ENCODE measurements at places on chromosomes 11 and 22.

- peak; percentile 78 for DNase-seq
Observed at GRCh38 chr22:19723232-19723982, at the start of gene GP1BB. Gene GP1BB (plus strand): TSS chr22:19723539. CDS start chr22:19723570, 31 bp downstream.

- peak; percentile 42 for DNase-seq
Observed at GRCh38 chr11:72352859-72353551, 81.3 kb downstream of the CLPB start.

GRCh38 chr11:10638316-10638925 is 55.1 kb downstream of the IRAG1 start:
- DNase-seq: no peak

GRCh38 chr22:35288116-35288515 is 11.6 kb upstream of the TOM1 start:
- no peak for DNase-seq

DNA sequence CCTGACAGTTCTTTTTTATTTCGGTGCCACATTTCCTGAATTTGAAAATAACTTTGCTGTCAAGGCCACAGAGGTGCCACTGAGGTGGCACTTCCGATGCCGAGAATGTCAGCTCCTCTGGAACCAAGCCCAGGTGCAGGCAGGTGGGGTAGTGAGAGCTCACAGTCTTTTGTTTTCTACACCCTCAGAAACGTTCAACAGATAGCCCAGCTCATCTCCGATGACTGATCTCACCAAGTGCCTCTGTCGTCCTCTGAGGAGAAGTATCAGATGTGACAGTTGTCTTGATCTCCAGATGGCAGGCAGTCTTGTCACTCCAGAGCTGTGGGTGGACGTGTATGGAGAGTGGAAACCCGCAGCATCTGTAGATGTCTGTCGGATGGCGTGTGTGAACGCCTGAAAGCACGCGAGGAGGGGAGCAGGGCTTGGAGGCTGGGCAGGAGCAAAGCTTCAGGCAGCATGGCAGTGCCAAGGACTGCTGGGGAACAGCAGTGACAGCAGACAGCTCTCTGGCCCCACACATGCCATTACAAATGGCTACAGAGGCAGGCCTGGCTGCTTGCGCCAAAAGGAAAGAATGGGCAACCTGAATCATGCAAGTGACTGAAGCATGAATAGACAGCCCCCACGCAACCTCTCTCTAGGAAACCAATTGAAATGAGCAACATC is 877.0 kb downstream of the OPCML start:
- no peak for DNase-seq

- no peak for DNase-seq
Observed at GRCh38 chr11:76625472-76626186, 44.9 kb downstream of the LRRC32 start.

GRCh38 chr22:39508393-39508792 is 6.3 kb downstream of the MIEF1 start:
- DNase-seq: no peak

DNA sequence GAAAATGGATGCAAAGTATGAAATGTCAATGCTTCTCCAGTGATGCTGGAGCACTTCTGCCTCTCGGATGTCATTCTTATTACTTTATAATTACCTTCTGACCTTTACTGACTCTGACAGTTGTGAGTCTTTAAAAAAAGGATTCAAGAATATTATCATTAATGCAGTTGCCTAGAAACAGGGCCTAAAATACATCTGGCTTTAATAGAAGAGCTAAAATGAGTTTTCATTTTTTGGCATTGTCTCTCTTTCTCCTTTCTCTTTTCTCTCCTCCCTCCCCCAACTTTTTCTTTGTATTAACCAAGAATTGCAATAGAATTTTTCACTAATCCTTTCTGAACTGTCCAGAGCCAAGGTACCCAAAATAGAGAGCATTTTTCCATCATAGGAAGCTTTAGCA is 45.9 kb downstream of the FDX1 start:
- DNase-seq: no peak

DNA sequence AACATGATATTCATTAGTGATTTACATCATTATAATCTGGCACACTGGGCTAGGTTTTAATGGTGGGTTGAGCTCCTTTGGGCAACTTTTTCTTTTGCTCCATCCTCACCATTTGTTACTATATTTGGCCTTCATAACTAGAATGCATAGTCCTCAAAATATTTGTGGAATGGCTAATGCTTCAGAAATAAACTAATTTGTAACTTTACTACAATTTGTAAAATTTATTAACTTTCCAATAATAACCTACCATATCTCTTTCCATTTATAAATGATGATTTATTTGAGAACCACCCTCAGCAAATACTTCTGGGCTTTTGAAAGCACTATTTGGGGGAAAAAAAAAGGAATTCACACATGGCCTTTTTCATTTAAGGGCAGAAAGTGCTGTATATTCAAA is 79.7 kb downstream of the LARGE2 start:
- no peak for DNase-seq

- peak; percentile 83 for DNase-seq
Observed at GRCh38 chr22:25048659-25049647, 96.4 kb downstream of the KIAA1671 start.

DNA sequence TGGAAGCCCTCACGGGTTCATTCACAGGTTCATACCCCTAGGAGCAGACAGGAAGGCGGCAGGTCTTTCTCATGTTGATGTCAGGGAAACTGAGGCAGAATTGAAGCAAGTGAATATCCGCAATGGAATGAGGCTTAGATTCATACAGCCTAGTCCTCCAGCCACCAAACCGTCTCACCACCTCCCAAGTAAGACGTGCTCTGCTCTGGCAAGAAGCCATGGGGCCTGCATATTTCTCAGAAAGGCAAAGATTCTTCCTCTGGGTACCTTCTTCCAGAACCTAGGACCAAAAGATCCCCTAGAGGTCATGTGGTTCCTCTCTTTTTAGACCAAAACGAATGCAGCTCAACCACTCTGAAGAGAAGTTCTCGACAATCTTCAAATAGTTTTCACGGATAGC is 1.7 kb downstream of the AP1B1 start:
- no peak for DNase-seq

DNA sequence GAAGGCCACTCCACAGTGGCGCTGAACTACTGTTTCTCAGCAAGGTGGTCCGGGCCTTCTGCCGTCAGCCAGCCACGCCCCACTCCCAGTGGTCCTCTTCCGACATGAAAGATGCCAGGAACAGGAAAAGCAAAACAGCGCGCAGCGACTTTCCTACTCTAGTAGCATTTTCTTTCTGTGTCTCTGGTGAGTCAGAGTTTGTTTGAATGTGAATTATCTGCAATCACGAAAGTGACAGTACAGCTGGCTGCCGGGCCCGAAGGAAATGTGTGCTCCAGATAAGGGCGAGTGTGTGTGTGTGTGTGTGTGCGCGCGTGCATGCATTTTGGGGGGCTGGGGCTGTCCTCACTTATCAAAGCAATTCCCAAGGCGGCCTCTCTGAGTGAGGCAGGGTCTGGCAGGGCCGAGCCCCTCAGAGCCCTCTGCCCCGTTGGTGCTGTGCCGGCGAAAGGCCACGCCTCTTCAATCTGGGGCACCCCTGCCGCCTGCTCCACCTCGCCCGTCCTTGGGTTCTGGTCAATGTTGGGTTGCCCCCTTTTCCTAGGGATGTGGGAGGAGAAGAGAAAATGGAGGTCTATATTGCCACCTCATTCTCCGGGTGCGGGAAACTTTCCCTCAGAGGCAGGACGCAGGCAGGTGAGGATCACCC is 288.5 kb downstream of the KIRREL3 start:
- no peak for DNase-seq

GRCh38 chr11:128498721-128499245 is 88.6 kb downstream of the ETS1 start:
- DNase-seq: no peak

DNA sequence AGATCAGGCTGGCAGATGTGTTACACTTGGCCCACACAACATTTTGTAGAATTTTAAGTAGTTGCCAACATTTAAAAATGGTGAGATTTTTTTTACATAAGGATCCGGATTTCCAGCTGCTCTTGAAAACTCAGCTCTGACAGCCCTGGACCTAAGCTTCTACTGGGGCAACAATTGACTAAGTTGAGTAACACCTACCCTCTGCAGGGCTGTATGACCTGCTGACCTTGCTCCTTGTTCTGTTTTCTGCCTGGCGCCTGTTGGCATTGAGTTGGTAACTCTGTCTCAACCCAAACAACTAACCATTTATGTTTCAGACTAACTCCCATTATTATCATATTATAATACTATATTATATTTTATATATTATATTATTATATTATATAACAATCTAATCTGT is 21.1 kb upstream of the LRRC55 start:
- DNase-seq: no peak

GRCh38 chr11:61111786-61112517 is 9.7 kb downstream of the CD5 start:
- DNase-seq: no peak

GRCh38 chr11:85721191-85721590 is 35.2 kb upstream of the CCDC89 start:
- no peak for DNase-seq

DNA sequence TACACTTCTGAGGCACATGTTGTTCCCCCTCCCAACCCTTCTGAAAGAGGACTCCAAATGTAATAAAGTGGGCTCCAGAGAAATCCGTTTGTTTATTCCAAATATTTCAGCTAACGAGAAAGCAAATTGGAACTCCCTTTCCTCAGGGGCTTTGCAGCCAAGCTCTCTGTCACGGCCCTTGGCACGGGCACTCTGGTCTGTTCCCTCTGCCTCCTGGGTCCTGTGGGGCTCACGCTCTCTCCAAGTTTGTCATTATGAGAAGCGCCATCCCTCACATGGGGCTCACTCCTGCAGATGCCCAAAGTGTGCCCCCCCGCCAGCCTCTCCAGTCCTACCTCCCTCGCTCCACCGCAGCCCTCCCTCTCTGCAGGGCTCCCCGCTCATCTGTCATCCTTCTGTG is 125.4 kb upstream of the POU2AF2 start:
- DNase-seq: no peak

DNA sequence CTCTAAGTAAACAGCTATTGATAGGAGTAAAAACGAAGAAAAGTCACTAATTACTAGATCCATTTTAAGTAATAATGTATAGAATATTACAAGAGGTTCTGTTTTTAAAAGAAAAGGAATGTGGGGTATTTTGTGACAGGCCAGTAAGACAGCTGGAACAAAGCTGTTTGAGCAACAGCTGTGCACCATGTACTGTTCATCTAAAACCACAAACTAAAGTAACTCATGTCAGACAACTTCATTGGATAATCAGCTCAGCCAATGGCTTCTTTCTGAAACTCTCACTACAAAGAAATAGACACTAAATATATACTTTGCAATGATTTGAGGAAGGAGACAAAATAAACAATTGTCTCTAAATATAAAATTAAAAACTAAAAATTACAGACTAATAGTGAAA is 16.1 kb downstream of the RRAS2 start:
- no peak for DNase-seq

Measured in GM13977 (cell line).